ENCODE measurements at places on chromosomes 12 and 14.
A peak's percentile ranks its signal among the peaks of the same experiment; 100 is the strongest.

GRCh38 chr14:90159146-90159545 is 97.2 kb upstream of the PSMC1 start:
- H3K4me3 ChIP-seq: no peak overlapping the region
- no peak for DNase-seq
- H3K36me3 ChIP-seq: no peaks in the 10 kb centered on the region

DNA sequence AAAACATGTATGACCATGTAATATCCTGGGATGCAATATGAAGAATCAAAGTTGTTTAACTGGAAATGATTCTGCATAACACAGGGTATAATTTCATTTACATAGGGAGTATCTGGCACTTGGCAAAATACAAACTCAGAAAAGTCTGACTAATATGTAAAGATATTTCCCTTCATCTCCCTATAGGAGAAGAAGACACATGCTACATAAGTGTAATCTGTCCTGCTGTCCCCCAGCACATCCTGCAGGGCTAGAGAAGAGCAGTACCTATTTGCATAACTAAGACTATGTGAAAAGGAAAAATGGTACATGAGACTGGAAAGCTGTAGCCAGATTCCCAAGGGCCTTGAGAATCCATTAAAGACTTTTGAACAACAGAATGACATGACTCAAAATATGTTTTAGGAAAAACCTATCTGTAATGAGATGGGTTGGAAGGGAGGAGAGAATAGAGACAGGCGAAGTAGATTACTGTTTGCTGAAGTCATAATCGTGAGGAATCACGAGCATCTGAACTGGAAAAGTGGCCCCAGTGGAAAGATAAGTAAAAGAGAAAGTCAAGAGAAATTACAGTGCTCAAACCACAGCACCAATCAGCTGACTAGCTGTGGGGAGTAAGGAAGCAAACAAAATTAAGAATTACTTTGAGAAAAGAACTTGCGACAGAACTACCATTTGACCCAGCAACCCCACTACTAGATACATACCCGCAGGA is 155.1 kb upstream of the HMGA2 start:
- no peak overlapping the region for H3K27ac ChIP-seq
- H3K4me1 ChIP-seq: peaks cover 5% of the 10 kb centered on the region
- DNase-seq: no peak
- no peaks in the 10 kb centered on the region for H3K27me3 ChIP-seq
- H3K36me3 ChIP-seq: no peaks in the 10 kb centered on the region

GRCh38 chr14:38735005-38735404 is 368.0 kb downstream of the SEC23A start:
- no peak overlapping the region for H3K27ac ChIP-seq
- DNase-seq: no peak
- no peaks in the 10 kb centered on the region for H3K27me3 ChIP-seq
- H3K36me3 ChIP-seq: no peaks in the 10 kb centered on the region
- no peak overlapping the region for H3K4me3 ChIP-seq
- H3K4me1 ChIP-seq: no peaks in the 10 kb centered on the region

- H3K27ac ChIP-seq: peak within 1 kb of the TSS; percentile 80
- H3K4me3 ChIP-seq: peak within 1 kb of the TSS; percentile 99
- peaks cover 13% of the 10 kb centered on the region for H3K36me3 ChIP-seq
- peaks cover 23% of the 10 kb centered on the region for H3K4me1 ChIP-seq
Measured at GRCh38 chr14:50667996-50668825, at the start of gene SAV1. Gene SAV1, minus strand, starts transcription at chr14:50668306. Its CDS starts 339 bp downstream, at chr14:50667967.
